ENCODE measurements at places on chromosomes 3 and 15. TPM values are rescaled to one million over a fixed set of nuclear protein-coding genes. Genes with fewer than 3 reads are reported as not detected.

DNA sequence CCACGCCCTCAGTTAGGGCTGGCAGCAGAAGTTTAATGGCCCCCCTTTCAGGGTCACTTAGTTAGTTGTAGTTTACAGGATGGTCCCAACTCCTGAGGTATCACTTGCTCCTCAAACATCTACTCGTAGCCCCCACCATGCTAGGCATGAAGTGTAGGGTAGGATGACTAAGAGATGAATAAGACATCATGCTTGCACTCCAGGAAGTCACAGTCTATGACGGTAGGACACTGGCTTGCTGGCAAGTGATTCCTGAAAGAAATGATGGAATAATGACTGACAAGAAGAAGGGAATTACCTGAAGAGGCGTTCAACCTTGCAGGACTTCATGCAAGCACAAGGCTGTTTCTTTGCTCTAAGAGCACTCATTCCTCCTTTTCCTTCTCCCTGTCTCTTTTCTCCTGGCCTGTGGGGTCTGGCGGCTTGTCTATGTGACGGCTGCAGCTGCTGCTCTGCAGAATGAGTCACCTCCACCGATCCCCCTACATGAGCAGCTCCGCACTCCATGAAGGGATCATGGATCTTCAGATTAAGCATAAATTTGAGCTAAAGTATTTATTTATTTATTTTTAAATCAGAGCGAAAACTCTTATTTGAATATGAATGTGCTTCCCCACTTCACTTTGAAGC is 82.9 kb upstream of the BOC start:
- no peak for DNase-seq

Gene RBP2
- total RNA-seq = 5.3 TPM

Gene RTP4
- total RNA-seq = 1.6 TPM

- DNase-seq = no peak
Observed at GRCh38 chr15:84715441-84716035, 401 bp downstream of the SEC11A start.

Gene WHAMM
- total RNA-seq = 7.8 TPM

DNA sequence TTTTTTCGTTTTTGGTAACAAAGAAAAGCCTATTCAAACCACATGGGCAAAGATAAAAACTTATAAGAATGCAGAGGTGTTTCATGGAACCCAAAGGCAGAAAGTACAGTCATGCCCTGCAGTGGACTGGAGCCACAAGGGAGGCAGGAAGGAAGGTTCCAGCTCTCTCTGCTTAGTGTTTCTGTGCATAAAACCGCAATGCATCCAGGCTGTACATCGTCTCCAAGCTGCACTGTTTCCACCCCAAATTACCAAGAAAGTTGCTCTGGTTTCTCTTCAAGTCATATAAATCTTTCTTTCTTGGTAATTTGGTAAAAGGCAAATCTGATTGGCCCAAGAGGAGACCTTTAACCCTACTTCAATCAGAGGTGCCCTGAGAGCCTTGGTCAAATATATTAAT is 15.8 kb downstream of the TRAT1 start:
- DNase-seq = no peak

DNA sequence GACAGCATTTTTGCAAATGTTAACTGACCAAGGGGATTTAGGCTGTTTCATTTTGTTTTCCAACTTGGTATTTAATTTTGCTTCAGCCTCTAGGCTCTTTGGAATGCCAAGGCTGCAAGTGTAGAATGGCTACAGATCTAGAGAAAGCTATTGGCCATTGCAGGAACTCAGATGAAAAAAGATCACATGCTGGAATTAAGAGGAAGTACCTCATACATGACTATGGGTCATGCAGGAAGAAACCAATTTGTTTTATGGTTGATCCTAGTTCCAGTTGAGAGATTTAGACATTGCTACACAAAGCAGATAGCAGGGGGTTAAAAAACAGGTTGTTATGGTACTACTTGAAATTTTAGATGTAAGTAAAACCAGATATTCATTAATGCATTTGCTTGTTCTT is 12.7 kb upstream of the CLDN16 start:
- DNase-seq = no peak

Gene SLC24A5
- total RNA-seq = not detected

- no peak for DNase-seq
Observed at GRCh38 chr3:88005066-88005465, 53.7 kb downstream of the CGGBP1 start.

- no peak for DNase-seq
Observed at GRCh38 chr15:79130535-79131130, 40.1 kb upstream of the RASGRF1 start.

Gene OSTN
- total RNA-seq = not detected

DNA sequence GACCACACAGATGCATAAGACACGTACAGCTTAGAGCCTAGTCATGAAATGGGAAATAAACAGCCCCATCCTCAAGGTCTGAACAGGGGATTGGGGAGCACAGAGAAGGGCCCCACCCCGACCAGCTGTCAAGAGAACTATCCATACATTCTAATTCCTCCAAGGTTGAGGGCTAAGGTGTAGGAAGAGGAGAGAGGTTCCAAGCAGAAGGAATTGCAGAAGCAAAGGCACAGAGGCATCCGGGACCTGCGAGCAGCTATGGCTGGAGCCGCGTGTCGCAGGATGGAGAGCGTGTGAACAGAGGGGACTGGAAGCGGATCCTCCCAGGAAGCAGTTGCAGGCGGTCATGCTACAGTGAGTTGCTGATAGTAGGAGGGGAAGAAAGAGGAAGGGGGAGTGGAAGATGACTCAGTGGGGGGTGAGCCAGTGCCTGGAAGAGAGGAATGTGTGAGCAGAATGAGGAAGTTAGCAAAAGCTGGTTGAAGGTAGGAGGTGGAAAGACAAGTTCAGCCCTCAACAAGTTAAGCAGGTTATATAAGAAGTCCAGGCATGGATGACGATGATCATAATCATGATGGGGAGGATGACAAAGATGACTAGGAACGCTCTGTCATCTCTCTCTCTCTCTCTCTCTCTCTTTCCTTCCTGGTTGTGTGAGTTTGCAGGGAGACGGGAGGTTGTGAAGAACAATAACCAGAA is 89.7 kb downstream of the LIPC start:
- DNase-seq = peak; percentile 51

Gene EXD1
- total RNA-seq = not detected

GRCh38 chr15:31371520-31372240 is 45.0 kb downstream of the KLF13 start:
- no peak for DNase-seq

Gene RASL12
- 4.7 TPM for total RNA-seq

DNA sequence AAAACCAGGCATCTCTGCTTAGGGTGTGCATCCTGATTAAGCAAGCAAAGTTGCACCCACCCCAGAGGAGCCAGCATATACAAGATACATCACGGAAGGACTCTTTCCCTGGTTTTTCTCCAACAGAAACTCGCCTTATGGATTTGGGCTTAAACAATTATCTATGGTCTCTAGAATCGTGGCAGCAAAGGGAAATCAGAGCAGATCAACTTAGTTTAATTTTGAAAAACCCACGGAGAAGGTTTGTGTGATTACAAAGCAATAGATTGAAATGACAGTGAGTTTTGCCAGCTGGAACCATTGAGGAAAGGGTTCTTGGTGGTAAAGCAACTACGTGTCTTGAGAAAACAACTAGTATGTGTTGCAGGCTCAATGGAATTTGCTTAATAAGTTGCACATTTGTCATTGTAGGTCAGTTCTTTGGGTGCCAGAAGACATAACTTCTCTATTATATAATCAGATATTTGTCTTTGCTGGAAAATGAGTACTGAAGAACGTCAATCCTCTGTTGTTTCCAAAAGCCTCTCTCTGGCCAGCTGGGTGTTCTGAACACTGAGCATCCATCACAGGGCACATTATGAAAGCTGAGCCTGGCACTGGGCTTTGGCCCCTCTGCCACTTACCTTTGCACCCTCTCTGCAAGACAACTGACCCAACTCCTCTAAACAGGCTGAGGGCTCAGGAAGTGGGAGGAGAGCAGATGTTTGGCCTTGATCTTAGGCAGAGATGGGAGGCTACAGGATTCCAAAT is 75.7 kb upstream of the FBN1 start:
- DNase-seq = no peak

GRCh38 chr3:71299160-71299559 is 284.4 kb downstream of the FOXP1 start:
- DNase-seq = no peak

- DNase-seq = no peak
Observed at GRCh38 chr3:122969585-122970469, 57.7 kb downstream of the SEMA5B start.

DNA sequence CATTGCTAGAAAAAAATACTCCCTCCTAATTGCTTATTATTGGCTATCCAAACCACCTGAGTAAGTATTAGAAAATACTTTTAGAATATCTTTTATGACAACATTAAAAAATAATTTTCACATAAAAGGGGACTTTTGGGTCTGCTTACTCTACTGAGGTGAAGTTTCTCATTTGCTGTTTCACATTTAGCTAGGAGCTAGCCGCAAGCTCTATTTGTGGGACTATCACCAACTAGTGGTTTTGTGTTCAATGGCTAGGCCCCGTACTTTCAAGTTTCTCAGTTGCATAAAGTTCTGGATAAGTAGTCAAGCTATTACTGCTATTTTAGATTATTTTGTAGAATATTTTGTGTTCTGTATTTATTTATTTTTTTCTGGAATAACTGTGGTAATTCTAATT is 244.2 kb upstream of the SLITRK3 start:
- no peak for DNase-seq

Gene LRRC31
- not detected for total RNA-seq

Gene SMAD6
- 32.2 TPM for total RNA-seq

- DNase-seq = no peak
Observed at GRCh38 chr3:44198284-44199269, 43.1 kb upstream of the TOPAZ1 start.

- no peak for DNase-seq
Observed at GRCh38 chr15:89898614-89899294, 5.0 kb upstream of the AP3S2 start.

DNA sequence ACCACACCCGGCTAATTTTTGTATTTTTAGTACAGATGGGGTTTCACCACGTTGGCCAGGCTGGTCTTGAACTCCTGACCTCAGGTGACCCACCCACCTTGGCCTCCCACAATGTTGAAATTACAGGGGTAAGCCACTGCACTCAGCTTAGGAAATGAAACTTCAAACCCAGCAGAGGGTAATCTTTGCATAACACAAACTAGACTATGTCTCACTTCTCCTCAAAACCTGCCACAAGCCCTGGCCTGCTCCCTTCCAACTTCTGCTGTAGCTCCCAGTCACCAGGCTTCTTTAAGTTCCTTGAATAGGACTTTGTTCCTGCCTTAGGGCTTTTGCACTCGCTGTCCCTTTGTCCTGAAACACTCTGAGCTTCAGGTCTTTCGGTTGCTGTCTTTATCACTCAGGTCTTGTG is 39.2 kb upstream of the SEMA4B start:
- DNase-seq = no peak

Gene CNTN4
- total RNA-seq = 3.8 TPM

DNA sequence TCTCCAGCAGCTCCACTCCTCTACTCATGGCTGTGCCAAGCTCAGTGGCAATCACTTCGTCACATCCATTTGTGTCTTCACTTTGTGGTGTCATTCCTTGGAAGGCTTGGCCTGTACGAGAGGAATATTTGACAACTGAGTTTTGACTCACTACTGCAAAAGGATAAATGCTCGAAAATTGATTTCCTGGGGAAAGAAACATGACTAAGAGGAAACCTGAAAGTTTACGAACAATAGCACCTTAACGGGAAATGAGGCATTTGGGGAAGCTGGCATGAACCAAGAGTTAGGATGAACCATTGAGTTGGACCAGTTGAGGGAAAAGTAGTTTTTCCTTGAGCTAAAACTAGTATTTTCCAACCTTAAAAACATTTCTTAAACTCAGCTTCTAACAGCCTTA is 74.2 kb upstream of the ABHD17C start:
- DNase-seq = no peak

Gene NOX5
- total RNA-seq = 0.19 TPM

Gene VWA5B2
- total RNA-seq = not detected

Gene TAMM41
- total RNA-seq = 19.7 TPM

DNA sequence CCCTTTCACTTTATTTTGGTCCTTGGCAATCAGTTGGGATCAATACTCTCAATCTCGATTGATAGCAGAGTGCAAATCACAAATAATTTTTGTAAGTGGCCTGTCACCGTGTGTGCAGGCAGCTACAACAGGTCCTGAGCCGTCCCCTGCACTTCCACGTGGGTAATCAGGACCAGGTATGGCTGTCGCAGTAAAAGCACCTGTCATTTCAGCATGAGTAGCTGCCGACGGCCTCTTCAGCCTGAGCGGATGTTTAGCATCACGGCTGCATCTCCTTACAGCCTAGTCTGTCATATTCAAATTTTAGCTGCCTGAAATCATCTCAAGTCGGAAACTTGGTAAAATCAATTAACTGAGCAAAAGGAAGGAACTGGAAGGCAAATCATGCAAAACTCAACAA is 53.0 kb upstream of the FOXP1 start:
- no peak for DNase-seq

DNA sequence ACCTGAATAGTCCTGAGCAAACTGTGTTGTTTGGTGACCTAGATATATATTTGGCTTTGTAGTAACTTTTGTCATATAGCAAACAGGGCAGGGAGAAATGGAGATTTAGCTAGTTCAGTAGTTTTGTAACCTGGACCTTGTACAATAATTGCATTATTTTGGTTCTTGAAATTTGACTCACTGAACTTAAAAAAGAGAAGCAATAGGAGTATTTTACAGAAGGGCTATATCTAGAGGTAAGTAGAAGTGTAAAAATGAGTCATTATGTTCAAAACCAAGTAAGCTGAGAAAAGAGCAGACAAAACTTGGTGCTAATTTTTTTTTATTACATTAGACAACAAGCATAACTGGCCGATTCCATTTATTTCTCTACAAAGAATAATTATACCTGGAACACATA is 505.4 kb downstream of the ZIC1 start:
- no peak for DNase-seq

Gene KLHL25
- 30.0 TPM for total RNA-seq

DNA sequence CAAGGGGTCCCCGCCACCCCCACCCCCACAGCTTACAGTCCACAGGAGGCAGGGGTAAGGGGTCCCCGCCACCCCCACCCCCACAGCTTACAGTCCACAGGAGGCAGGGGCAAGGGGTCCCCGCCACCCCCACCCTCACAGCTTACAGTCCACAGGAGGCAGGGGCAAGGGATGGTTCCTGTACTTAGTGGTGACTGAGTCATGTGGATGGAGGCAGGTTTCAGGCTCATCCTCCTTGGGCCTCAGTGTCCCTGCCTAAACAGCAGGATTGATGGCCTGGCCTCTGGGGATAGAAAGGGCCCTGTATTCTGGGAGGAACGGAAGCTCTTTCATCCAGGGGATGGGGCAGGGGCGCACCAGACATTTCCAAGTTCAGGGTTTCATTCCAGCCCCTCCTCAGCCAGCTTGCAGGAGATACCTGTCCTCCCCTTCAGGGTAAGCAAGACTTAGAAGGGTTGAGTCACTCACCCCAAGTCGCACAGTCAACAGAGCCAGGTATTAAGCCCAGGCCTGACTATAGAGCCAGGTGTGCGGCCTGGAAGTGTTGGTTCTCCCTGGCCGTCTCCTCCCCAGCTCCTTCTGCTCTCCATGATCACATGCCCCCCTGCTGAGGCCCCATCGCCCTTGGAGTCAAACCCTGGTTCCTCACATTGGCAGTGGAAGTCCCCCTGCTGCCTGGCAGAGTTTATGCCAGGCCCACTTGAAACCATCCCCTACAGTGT is 12.5 kb downstream of the CSK start:
- no peak for DNase-seq

Data from mesenteric fat pad (tissue), 1 donor.